Neural crest cell (in vitro differentiated cells): ENCODE measurements at places on chromosomes 4 and X. TPM values are rescaled to one million over a fixed set of nuclear protein-coding genes. Genes with fewer than 3 reads are reported as not detected.
A peak's percentile ranks its signal among the peaks of the same experiment; 100 is the strongest.

DNA sequence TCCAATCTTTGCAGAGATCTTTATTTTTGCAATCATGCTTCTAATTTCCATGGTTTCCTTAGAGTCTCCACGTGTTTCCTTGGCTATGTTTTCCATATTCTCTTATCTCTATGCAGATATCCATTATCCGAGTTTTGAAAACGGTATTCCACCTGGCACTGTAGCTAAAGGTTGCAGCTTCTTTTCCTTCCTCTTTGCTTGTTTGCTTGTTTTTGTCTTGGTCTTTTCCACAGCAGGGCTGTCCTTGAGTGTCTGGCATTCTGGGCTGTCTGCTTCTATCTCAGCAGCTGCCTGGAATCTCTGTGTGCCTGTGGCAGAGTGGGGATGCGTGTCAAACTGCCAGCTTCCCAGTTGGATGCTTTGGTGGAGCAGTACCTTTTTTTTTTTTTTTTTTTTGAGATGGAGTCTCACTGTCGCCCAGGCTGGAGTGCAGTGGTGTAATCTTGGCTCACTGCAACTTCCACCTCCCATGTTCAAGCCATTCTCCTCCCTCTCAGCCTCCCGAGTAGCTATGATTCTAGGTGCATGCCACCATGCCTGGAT, 46.9 kb downstream of the WFS1 start:
- DNase-seq, result no peak
- peaks cover 3% of the 10 kb centered on the region for H3K27me3 ChIP-seq
- no peak overlapping the region for H3K27ac ChIP-seq
- no peaks in the 10 kb centered on the region for H3K36me3 ChIP-seq

DNA sequence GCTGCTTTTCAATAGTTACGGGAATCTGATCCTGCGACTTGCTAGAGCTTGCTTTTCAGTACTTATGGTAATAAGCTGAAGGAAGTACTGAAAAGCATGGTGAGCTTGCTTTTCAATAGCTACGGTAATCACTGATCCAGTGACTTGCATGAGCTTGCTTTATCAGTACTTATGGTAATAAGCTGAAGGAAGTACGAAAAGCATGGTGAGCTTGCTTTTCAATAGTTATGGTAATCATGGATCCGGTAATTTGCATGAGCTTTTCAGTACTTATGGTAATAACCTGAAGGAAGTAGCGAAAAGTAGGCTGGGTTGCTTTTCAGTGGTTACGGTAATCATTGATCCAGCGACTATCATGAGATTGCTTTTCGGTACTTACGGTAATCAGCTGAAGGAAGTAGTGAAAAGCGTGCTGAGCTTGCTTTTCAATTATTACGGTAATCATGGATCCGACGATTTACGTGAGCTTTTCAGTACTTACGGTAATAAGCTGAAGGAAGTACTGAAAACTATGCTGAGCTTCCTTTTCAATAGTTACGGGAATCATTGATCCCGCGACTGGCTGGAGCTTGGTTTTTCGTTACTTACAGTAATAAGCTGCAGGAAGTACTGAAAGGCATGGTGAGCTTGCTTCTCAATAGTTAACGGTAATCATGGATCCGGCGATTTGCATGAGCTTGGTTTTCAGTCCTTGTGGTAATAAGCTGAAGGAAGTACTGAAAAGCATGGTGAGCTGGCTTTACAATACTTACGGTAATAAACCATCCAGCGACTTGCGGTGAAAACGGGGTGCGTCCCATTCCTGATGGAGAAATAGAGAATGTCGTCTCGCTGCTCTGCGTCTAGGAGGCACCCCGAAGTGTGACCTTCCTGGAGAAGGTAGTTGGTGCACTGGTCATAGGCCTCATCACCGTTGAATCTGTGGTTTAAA, 6.5 kb downstream of the CRLF2 start:
- no peaks in the 10 kb centered on the region for H3K36me3 ChIP-seq
- peak; percentile 43 for DNase-seq
- peak overlapping the region; percentile 80 for H3K4me3 ChIP-seq
- no peak overlapping the region for H3K27ac ChIP-seq

GRCh38 chr4:98586962-98587354, 71.5 kb downstream of the TSPAN5 start:
- no peaks in the 10 kb centered on the region for H3K27me3 ChIP-seq
- H3K27ac ChIP-seq, result peak overlapping the region; percentile 62
- peak overlapping the region; percentile 4 for H3K4me3 ChIP-seq
- H3K4me1 ChIP-seq, result peaks cover 40% of the 10 kb centered on the region
- H3K36me3 ChIP-seq, result no peaks in the 10 kb centered on the region
- DNase-seq, result no peak

GRCh38 chr4:95494186-95494585, 54.6 kb downstream of the UNC5C start:
- H3K36me3 ChIP-seq, result no peaks in the 10 kb centered on the region
- no peak overlapping the region for H3K27ac ChIP-seq
- no peaks in the 10 kb centered on the region for H3K27me3 ChIP-seq

DNA sequence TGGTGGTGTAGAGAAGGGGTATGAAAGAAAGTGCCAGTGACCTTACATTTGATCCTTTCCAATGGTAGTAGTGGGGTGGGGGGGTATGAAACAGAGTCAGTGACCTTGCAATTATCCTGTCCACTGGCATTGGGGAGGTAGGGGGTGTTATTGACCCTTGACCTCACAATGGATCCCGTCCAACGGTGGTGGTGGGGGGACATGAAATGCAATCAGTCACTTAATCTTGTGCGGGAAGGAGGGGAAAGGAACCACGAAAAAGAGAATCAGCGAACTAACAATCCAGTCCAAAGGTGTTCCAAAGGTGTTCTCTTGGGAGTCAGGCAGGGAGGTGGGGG, 619 bp upstream of the PDK3 start:
- peaks cover 6% of the 10 kb centered on the region for H3K27me3 ChIP-seq
- peak overlapping the region; percentile 95 for H3K27ac ChIP-seq
- peak overlapping the region; percentile 93 for H3K4me3 ChIP-seq
- no peak for DNase-seq
- peaks cover 19% of the 10 kb centered on the region for H3K4me1 ChIP-seq
- H3K36me3 ChIP-seq, result no peaks in the 10 kb centered on the region

DNA sequence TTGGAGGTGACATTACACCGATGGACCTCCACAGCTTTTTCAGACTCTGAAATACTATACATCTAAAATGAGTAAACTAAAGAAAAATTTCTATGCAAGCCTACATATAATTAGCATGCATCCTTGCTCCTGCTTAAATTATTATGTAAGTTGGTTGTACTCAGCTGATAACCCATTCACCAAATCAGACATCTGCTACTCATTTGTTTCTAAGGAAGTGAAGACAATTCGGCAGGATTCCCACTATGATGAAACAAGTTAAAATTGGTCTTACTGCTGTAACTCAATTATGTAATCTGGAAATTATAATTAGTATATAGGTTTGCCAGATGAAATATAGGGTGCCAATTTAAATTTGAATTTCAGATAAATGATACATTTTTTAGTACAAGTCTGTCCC, 59.5 kb upstream of the FGF13 start:
- no peak overlapping the region for H3K27ac ChIP-seq
- no peak overlapping the region for H3K4me3 ChIP-seq
- H3K4me1 ChIP-seq, result peaks cover 6% of the 10 kb centered on the region
- no peak for DNase-seq

DNA sequence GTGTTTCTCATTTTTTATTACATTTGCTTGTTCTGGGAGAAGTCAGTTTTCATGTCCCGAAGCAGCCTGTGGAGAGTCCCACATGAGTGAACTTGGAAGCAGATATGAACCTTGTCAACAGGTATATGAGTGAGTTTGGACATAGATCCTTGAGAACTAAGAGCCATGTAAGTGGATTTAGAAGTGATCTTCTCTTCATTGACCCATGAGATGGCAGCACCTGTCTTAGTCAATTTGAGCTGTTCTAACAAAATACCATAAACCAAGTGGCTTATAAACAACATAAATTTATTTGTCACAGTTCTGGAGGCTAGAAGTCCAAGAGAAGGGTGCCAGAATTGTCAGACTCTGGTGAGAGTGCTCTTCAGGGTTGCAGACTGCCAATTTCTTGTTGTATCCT, 1043.8 kb downstream of the ADGRL3 start:
- no peaks in the 10 kb centered on the region for H3K4me1 ChIP-seq
- no peak for DNase-seq
- no peaks in the 10 kb centered on the region for H3K27me3 ChIP-seq
- H3K27ac ChIP-seq, result no peak overlapping the region

- H3K36me3 ChIP-seq, result no peaks in the 10 kb centered on the region
- H3K4me1 ChIP-seq, result peaks cover 21% of the 10 kb centered on the region
- H3K27me3 ChIP-seq, result no peaks in the 10 kb centered on the region
- no peak overlapping the region for H3K27ac ChIP-seq
- no peak overlapping the region for H3K4me3 ChIP-seq
These were observed 24.9 kb upstream of the C1QTNF7 start for GRCh38 chr4:15402974-15403373.

DNA sequence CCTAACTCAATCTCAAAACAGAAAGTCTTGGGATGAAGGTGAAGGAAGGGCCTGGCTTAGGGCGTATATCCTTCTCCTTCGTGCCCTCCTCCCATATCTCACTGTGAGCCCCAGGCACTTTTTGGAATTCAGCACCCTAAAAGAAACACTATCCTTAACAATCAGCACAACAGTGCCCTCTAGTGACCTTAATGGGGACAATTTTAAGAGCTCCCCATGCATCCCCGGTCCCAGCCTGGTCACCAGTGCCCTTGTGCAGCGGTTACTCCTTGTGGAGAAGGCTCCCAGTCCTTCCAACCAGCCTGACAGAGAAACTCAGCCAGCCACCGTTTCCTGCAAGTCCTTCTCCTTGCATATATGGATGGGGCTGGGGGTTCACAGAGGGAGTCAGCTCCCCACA, 4.2 kb downstream of the PAK3 start:
- DNase-seq, result peak; percentile 48
- no peak overlapping the region for H3K27ac ChIP-seq
- H3K27me3 ChIP-seq, result peaks cover 27% of the 10 kb centered on the region
- H3K36me3 ChIP-seq, result no peaks in the 10 kb centered on the region
- H3K4me1 ChIP-seq, result peaks cover 15% of the 10 kb centered on the region

GRCh38 chr4:117793845-117794480, 240.3 kb upstream of the NDST3 start:
- H3K27me3 ChIP-seq, result no peaks in the 10 kb centered on the region
- peaks cover 17% of the 10 kb centered on the region for H3K4me1 ChIP-seq
- no peaks in the 10 kb centered on the region for H3K36me3 ChIP-seq
- DNase-seq, result no peak
- no peak overlapping the region for H3K27ac ChIP-seq
- no peak overlapping the region for H3K4me3 ChIP-seq

DNA sequence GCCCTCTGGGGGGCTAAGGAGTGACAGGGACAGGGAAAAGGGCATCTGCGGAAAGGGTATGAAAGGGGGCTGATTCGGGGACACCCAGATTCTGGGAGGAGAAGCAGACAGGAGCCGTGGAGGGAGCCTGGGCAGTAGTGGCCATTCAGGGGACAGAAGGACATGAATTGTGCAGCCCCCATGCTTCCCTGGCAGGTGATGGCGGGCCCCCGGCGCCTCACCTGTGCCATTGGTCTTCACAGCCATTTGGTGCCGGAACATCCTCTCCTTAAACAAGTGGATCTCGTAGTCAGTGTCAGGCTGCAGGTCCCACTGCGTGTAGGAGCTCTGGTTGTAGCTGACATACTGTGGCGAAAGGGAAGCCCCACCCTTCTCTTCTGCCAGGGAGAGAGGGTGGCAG, 21.9 kb downstream of the L1CAM start:
- no peak overlapping the region for H3K4me3 ChIP-seq
- H3K27ac ChIP-seq, result no peak overlapping the region
- no peaks in the 10 kb centered on the region for H3K27me3 ChIP-seq
- no peaks in the 10 kb centered on the region for H3K4me1 ChIP-seq

- no peaks in the 10 kb centered on the region for H3K36me3 ChIP-seq
- no peak overlapping the region for H3K27ac ChIP-seq
- DNase-seq, result no peak
- no peak overlapping the region for H3K4me3 ChIP-seq
- no peaks in the 10 kb centered on the region for H3K27me3 ChIP-seq
These were observed 150.0 kb upstream of the PSAPL1 start for GRCh38 chr4:7584606-7585159.

- H3K4me1 ChIP-seq, result peaks cover 13% of the 10 kb centered on the region
- no peak overlapping the region for H3K4me3 ChIP-seq
- H3K36me3 ChIP-seq, result peaks cover 5% of the 10 kb centered on the region
- no peak overlapping the region for H3K27ac ChIP-seq
These were observed 315.0 kb downstream of the AFF2 start for GRCh38 chrX:148815218-148815961.

DNA sequence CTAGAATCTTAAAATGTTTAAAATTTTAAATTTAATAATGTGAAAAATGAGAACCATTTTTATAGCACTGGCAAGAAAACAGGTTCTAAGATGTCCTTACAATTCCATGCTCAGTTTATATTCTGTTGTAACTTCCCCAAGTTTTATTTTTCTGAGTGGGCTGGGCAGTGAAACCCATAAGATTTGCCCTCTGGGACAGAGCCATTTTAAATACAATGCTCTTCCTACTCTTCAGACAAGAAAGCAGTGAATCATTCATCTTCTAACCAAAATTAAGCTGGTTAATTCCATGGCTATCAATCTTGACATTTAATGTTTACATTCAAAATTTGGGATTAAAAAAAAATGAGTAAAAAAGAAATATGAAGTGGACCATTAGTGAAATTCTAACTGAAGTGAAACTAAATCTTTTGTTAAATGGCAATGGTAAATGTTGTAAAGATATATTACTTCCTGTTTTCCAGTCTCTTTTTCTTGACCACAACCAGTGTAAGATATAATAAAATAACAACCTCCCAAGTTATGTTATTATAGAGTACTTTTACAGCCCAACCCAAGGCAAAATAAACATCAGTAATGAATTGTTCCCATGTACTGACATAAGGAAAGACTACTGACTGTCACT, 37.2 kb upstream of the PTPN13 start:
- H3K27ac ChIP-seq, result no peak overlapping the region
- no peaks in the 10 kb centered on the region for H3K27me3 ChIP-seq

DNA sequence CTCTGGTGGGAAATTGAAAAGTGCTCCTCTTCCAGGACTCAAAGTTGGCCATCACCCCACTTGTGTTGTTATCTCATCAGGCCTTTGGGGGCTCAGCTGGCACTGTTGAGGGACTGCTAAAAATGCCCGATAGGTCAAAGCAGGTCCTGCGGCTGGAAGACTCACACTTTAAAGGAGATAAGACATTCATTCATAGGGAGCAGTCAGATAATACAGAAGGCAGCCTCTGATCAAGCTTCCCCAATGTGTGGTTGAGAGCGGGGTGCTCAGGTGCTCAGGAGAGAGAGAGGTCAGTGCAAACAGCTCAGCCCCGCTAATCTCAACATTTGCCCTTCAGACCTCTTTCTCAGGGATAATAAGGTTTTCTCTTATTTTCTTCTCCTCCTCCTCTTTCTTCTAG, 70.3 kb downstream of the TMEM154 start:
- H3K36me3 ChIP-seq, result no peaks in the 10 kb centered on the region
- no peak for DNase-seq
- no peaks in the 10 kb centered on the region for H3K27me3 ChIP-seq
- peaks cover 22% of the 10 kb centered on the region for H3K4me1 ChIP-seq
- no peak overlapping the region for H3K27ac ChIP-seq

Gene UGT2B17
- not detected in 2 replicates for total RNA-seq

Gene BCORL1
- 46.2 and 53.7 TPM in 2 replicates for total RNA-seq

Gene FRMPD3
- total RNA-seq, result 1.8 and 2.3 TPM in 2 replicates

Gene OTC
- total RNA-seq, result 0.14 TPM in 1 of 2 replicates, not detected in the other

Gene NDST4
- 1.3 and 1.7 TPM in 2 replicates for total RNA-seq
